ENCODE measurements at places on chromosomes 2 and 18. TPM values are rescaled to one million over a fixed set of nuclear protein-coding genes. Genes with fewer than 3 reads are reported as not detected.
A peak's percentile ranks its signal among the peaks of the same experiment; 100 is the strongest.

GRCh38 chr2:68385220-68385906 lies 20.3 kb downstream of the PLEK start:
- no peak for DNase-seq

- DNase-seq: no peak
Measured at GRCh38 chr2:181682795-181683517, 2.6 kb upstream of the NEUROD1 start.

- DNase-seq: no peak
Measured at GRCh38 chr18:52216109-52216508, 123.9 kb upstream of the DCC start.

Gene COL4A4
- 2.6 TPM for total RNA-seq

Gene NAGK
- 47.9 TPM for total RNA-seq

DNA sequence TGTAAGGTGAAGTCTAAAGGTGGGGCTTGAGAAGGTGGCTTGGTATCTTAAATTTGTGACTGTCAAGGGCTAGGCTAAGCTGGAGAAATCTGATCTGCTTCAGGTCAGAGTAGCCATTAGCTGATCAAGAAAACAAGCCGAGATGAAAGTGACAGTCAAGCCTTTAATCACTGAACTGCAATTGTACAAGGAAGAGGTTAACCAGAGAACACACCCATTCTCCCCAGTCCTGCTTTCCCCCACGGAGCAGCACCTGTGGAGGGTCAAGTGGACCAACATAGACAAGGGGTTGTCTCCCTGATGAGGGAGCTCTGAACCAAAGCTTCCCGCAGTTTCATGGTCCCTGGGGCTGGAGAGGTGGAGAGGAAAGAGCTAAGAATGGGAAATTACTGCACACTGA lies 901.2 kb downstream of the DCC start:
- DNase-seq: no peak

DNA sequence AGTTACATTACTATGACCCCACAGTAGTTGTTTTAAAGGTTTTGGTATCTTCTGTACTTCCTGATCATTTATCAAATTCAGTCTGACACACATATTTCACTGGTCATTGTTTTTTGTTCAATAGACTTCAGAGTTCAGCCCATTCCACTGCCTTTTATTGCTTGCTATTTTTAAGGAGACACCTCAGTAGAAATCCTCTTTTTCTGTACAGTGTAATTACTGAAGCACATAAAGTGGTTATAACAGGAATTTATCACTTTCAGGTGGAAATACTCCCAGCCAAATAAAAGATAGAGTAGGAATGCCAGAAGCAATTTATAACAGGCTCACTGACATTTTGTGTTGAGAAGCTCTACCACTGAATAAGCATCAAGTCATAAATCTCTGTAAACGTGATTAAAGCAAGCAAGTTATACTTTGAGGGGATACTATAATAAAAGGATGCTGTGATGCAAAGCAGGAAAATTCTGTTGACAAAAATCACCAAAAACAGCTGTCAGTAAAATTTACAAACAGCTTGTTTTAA lies 6.6 kb upstream of the BARD1 start:
- DNase-seq: no peak

DNA sequence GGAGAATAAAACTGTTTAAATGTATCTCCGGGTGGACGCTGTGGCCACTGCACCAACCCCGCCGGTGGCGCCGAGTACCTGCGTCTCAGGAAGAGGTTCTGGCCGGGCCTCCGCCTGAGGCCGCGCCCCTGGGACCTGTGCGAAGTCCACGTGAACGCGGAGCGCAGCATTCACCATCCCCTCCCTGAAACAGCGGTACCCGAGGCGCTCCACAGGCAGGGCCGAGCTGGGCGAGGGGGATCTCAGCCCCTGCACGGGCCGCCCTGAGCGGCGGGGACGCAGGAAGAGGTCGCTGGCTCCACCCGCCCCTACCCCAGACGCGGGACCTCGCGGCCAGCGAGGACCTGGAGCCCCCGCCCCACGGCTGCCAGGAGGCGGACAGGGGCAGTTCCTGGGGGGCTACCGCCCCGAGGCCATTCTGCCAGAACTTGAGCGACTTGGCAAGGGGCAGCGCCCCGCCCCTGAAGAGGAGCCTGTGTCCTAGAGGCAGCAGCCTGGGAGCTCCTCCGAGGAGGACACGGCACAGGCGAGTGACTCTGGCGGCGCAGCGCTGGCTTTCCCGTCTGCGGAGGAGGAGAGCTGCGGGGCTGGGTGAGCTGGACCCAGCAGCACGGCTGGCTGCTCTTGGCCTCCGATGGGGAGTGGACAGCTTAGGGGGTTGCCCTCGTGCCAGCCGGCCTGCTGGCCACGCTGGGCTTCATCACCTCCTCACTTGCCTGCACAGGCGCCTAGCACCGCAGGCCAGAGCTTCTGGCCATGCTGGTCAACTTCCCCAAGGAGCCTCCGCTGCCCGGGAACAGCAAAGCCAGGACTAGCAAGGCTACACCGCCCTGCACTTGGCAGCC lies 9.7 kb upstream of the TEKT4 start:
- DNase-seq: peak; percentile 5

GRCh38 chr2:220504938-220505503 lies 877.6 kb downstream of the SLC4A3 start:
- no peak for DNase-seq

Gene MLPH
- total RNA-seq: 3.2 TPM

DNA sequence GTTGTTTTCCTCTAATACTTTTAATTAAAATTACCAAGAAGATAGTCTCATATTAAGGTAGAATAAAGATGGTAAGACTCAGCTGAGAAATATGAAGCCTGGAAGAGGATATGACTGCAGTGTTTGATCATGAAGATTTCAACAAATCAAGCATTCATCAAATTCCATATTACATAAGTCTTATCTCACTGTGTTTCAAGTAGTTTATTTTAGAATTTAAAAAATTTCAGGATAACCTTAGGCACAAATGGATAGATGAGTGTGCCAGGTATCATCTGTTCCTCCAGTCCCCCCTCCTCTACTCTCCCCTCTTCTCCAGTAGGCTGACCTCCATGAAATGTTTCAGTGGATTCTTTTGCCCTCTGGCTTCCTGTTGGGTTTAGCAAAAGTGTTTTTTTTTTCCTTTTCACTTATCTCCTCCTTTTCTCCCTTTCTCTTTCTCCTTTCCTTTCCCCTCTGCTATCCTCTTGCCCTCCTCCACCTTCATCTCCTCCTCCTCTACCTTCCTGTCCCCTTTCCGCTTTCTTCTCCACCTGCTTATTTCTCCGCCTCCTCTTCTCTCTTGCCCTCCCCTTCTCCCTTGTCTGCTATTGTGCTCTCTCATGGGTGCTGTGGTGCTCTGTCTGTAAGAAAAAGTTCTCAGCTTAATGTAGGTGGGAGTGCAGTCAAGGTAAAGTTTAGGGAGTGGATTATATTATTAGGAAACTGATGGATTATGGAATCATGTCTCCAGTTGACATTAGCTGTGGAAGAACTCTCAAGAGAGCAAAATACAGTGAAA lies 72.8 kb downstream of the ABI2 start:
- DNase-seq: no peak

Gene TUBA4B
- total RNA-seq: 0.83 TPM

All from uterus (tissue), 4 donors.